ENCODE measurements at places on chromosomes 6 and 20. TPM values are rescaled to one million over a fixed set of nuclear protein-coding genes. Genes with fewer than 3 reads are reported as not detected.

Gene CGA
- total RNA-seq: 32.0 TPM

Gene SYCP2L
- total RNA-seq: 4.9 TPM

Gene TREML2
- total RNA-seq: 0.39 TPM

Gene TTBK1
- total RNA-seq: 0.10 TPM

Gene BPI
- total RNA-seq: 7.9 TPM

Gene TPD52L1
- total RNA-seq: 15.6 TPM

Gene GLP1R
- 0.10 TPM for total RNA-seq

Gene NINL
- total RNA-seq: 15.7 TPM

Gene DEFB132
- total RNA-seq: not detected

Gene SPTLC3
- 32.3 TPM for total RNA-seq

GRCh38 chr6:164152611-164153010 is 738.1 kb downstream of the QKI start:
- DNase-seq: no peak

- DNase-seq: no peak
Observed at GRCh38 chr6:138275976-138276375, 57.7 kb upstream of the PBOV1 start.

- peak; percentile 44 for DNase-seq
Observed at GRCh38 chr20:50712771-50713656, 18.4 kb upstream of the PARD6B start.

- no peak for DNase-seq
Observed at GRCh38 chr20:20214757-20215275, 153.1 kb upstream of the INSM1 start.

DNA sequence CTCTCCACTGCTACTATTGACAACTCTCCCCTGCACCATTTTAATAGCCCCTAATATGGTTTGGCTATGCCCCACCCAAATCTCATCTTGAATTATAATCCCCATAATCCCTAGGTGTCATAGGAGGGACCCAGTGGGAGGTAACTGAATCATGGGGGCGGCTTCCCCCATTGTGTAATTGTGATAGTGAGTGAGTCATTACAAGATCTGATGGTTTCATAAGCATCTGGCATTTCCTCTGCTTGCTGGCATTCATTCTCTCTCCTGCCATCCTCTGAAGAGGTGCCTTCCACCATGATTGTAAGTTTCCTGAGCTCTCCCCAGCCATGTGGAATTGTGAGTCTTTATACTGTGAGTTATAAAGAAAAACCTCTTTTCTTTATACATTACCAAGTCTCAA is 74.1 kb upstream of the TCF21 start:
- DNase-seq: no peak

DNA sequence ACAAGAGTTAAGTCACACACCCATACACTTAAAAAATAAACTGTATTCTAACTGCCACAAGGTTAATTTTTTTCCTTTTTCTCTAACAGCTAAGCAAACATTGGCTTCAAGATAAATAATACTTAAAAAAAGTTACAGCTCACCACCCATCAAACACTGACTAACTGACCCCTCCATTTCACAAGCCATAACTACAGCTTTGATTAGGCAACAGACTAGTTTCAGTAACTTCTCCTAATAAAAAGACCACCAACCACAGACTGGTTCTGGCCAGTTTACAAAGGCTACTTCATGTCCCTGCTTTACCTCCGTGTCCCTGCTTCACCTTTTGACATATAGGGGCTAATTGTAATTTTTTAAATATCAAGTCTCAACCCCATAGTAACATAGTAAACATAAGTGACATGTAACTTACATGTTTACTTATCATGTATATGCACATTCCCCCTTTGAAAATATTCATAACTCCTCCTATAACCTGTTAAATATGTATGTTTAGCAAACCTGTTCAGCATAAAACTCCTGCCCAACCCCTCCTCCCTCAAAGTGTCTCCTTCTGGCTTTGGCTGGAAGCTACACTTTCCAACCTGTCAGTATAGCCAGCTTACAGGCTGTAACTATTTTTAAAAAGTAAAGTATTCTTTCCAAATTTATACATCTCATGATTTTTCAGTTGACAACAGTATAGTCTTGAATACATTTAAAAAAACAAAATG is 15.1 kb upstream of the POM121L2 start:
- DNase-seq: no peak

DNA sequence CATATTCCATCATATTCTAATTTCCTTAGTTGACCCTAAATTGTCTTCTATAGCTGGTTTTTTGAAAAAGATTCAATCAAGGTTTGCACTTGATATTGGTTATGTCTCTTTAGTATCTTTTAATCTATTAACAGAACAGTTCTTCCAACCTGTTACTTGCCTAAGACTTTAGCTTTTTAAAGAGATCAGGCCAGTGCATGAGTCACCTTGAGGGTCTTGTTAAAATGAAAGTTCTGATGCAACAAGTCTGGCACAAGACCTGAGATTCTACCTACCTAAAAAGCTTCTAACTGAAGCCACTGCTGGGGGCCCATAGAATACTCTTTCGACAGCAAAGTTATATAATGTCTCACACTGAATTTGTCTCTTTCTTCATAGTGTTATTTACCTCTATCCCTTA is 3.2 kb downstream of the USP45 start:
- DNase-seq: no peak

GRCh38 chr20:57195469-57196100 is 70.9 kb downstream of the BMP7 start:
- DNase-seq: no peak

DNA sequence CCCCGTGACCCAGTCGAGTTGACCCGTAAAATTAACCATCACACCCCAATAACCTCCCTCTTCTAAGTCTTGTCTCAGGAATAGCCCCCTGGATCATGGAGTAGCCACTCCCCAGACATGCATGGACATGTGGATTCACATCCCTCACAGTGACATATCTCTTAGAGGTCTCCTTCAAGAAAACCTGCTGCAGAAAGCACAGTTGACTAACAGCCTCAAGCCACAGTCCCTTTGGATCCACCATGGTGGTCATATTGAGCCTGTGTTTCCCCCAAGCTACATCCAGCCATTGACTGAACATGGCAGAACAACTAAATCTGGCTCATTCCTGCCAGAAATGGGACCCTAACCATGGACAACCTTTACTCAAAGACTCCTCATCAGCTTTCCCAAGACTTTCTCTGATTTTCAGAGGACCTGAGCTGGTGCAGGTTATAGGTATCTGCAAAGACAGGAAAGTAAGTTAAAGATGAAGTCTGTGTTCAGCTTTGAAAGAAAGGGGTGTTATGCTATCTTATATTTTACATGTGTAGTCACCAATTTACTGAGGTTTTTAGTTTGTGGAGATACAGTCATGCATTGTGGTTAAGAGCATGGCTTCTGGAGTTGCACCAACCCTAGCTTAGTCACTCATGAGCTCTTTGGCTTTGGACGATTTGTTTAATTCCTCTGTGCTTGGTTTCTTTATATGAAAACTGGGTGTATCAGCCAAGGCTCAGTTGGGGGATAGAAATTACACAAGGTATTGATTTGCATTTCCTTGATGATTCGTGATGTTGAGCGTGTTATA is 219.1 kb downstream of the MYLK4 start:
- no peak for DNase-seq

DNA sequence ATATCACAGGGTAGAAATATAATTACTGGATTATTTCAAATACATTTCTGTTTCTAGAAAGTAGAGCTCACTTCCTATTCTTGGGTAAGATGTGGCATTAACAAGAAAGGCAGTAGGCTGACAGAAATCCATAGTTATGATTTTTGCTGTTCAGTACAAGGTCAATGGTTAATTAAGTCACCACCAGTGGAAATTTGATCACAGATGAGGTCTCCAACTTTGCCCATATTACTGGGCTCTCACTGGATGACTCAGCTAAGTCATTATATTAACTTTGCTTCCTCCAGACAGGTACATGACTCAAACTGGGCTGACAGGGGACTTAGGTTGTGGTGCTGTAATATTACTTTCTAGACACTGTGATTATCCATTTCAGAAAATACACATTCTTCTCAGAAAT is 212.4 kb downstream of the GRIK2 start:
- no peak for DNase-seq

GRCh38 chr6:89483111-89483720 is 50.3 kb downstream of the ANKRD6 start:
- DNase-seq: no peak

DNA sequence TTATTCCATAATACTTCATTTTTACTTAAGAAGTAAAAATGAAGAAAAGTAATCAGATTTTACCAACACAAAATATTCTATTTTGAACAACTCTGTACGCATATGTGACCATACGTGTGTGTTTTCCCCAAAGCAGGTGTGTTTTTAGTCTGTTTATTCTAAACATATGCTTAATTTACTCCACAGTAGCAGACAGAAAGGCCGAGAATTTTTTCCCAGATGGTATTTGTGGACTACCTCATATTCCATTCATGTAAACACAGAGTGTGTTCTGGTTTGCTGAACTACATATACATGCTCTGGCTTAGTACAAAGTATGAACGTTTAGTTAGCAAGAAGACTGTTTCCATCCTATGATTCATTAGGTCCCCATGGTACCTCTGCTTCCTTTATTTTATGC is 233.3 kb upstream of the RUNX2 start:
- DNase-seq: no peak

- DNase-seq: no peak
Observed at GRCh38 chr20:8082025-8082424, 50.0 kb upstream of the PLCB1 start.

DNA sequence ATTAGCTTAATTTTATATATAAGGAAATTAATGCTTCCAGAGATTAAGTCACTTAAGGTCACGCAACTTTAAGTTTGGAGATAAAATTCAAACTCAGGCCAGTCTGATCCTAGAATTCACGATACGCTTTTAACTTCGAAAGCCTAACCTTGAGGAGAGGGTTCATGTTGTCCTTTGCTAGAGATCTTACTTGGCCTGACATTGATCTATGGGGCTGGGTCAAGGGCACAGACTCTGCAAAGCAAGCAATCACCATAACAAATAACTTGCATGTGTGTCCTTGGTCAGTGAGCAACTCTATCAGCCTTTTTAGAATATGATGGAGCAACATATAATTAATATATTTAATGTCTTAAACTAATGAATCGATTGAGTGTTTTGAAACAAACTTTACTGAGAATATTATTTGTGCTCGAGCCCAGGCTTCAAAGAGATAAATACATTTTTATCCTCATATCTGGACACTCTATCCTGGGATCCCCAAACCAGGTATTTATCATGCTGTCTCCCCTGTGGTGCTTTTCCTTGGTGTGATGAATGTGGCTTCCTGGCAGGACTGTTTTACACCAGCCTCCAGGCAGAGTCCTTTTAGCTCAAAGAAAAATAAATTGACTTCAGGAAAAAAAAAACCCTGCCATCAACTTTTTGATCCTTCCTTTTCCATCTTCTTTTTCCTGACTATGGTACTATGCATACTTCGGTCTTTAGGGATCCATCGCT is 29.1 kb downstream of the RPS12 start:
- no peak for DNase-seq

GRCh38 chr6:90787446-90787845 is 200.6 kb upstream of the MAP3K7 start:
- DNase-seq: no peak

GRCh38 chr6:156534594-156534993 is 242.6 kb upstream of the ARID1B start:
- no peak for DNase-seq

- no peak for DNase-seq
Observed at GRCh38 chr20:11986954-11987353, 69.3 kb downstream of the BTBD3 start.

DNA sequence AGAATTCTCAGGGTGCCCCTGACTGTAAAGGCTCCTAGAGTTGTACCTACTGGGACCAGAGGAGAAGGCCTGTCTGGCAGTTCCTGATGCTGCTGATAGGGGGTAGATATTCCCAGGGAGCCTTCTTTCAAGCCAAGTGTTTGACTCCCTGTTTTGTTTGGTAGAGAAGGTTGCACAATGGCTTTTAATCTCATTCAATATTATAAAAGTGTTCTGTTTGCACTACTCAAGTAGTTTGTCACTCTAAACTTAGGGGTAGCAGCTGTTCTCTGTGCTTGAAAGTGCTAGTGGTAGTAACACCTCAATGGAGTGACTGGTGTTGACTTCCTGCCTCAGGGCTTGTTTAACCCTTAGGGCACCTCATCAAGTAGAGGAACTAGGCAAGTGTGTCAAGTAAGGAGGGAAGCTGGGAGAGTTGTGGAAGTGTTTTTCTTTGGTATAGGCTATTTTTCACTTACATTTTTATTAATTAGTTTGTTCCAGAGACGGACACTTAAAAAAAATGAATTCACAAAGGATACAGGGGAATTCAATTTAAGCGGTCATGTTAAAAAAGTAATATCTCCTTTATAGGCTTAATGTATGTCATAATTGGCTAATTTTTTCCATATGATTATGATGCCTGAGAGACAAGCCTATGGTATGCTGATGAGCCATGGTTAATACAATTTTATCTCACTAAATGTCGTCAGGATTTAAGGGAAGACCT is 38.1 kb downstream of the BICRAL start:
- no peak for DNase-seq

DNA sequence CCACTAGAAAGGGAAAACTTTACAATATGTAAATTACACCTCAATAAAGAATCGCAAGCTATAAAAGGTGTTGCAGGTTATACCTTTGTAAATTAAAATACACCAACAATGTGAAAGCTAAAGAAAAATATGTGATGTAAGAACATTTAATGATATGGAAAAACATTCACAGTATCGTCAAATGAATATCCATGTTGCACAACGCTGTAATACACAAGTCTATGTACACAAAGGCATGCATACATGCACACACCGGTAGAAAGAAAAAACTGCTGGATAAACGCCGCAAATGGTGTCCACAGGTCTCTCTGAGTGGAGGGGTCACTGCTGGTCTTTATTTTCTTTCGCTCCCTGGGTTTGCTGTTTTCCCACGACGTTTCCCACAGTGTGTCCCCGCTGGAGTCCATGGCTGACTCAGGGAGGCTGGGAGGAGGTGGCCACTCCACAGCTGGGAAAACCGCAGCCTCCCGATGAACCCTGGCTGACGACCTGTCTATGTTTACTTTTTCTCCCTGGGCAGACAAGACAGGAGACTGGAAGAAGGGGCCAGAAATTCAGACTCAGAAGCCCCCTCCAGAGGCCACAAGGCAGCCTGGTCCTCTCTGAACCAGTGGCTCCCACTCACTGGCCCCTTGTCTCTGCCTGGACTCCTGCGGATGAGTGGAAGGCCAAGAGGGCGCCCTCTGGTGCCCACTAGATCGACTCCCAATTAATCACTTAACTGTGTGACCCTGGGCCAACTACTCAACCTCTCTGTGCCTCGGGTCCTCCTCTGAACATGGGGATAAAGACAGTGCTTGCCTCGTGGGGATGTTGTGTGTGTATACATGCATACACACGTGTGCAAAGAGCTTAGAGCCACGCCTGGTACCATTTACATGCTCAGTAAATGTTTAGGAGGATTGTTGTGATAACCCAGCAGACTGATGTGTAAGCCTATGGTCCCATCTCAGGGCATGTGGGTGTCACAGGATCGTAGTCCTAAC is 12.8 kb upstream of the BPI start:
- no peak for DNase-seq

GRCh38 chr6:159257846-159258245 is 88.6 kb downstream of the FNDC1 start:
- no peak for DNase-seq
